ENCODE measurements at places on chromosomes 5 and 9.

DNA sequence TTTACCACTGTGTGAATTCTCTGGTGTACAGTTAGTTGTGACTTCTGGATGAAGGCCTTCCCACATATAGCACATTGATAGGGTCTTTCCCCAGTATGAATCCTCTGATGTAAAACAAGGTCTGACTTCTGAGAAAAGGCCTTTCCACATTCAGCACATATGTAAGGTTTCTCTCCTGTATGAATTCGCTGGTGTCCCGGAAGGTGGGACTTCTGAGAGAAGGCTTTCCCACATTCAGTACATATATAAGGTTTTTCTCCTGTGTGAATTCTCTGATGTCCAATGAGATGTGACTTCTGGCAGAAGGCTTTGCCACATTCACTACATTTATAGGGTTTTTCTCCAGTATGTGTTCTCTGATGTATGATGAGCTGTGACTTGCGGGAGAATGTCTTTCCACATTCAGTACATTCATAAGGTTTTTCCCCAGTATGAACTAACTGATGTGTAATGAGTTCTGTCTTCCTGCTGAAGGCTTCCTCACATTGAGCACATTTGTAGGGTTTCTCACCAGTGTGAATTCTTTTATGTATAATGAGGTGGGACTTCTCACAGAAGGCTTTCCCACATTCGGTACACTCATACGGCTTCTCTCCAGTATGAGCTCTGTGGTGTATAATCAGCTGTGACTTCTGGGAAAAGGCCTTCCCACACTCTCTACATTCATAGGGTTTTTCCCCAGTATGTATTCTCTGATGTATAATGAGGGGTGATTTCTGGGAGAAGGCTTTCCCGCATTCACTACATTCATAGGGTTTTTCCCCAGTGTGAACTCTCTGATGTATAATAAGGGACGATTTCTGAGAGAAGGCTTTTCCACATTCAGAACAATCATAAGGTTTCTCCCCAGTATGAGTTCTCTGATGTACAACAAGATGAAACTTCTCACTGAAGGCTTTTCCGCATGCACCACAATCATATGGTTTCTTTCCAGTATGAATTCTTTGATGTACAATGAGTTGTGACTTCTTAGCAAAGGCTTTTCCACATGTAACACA, 9.1 kb downstream of the ZNF300 start:
- no peak for DNase-seq

GRCh38 chr5:142056816-142057696, 44.2 kb upstream of the GNPDA1 start:
- no peak for DNase-seq

GRCh38 chr5:131305138-131305689, 41.4 kb downstream of the CDC42SE2 start:
- no peak for DNase-seq

DNA sequence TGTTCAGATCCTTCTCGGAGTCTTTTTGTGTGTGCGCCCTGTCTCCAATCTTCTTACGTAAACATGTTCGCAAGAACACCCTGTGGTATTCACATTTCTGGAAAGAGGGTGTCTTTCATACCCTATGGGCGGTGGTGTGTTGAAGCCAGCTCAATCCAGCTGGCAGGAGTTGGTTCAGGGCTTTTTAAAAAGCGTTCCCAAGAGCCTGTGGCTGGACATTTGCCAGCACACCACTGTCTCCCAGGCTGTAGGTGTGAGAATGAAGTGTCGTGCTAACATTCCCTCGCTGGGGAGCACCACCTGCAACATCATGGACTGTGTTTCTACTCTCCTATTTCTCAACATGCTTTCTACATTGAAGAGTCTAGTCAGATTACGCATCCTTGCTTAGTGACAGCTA, 51.7 kb downstream of the S1PR3 start:
- no peak for DNase-seq

DNA sequence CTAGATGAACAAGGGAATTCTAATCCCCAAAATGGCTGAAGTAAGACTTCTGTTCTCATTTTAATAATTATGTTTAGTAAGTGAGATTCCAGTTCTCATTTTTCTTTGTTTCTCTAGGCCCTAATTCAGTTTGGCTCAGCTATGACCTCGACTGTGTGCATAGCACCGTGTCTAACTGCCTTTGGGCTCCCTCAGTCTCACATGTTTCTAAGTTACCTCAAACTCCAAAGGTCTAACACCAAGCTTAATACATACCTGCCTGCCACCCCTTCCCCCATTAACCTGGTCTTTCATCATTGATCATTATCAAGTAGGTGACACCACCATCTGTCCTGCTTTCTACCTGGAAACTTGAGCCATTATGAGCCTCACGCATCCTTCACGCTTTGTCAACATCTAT, 273.2 kb downstream of the SAXO1 start:
- DNase-seq: no peak

- no peak for DNase-seq
Observed at GRCh38 chr9:36897019-36897418, 137.0 kb downstream of the PAX5 start.

- no peak for DNase-seq
Observed at GRCh38 chr5:58406394-58406793, 53.5 kb downstream of the PLK2 start.

GRCh38 chr5:131795879-131796792, 681 bp downstream of the FNIP1 start:
- DNase-seq: no peak

DNA sequence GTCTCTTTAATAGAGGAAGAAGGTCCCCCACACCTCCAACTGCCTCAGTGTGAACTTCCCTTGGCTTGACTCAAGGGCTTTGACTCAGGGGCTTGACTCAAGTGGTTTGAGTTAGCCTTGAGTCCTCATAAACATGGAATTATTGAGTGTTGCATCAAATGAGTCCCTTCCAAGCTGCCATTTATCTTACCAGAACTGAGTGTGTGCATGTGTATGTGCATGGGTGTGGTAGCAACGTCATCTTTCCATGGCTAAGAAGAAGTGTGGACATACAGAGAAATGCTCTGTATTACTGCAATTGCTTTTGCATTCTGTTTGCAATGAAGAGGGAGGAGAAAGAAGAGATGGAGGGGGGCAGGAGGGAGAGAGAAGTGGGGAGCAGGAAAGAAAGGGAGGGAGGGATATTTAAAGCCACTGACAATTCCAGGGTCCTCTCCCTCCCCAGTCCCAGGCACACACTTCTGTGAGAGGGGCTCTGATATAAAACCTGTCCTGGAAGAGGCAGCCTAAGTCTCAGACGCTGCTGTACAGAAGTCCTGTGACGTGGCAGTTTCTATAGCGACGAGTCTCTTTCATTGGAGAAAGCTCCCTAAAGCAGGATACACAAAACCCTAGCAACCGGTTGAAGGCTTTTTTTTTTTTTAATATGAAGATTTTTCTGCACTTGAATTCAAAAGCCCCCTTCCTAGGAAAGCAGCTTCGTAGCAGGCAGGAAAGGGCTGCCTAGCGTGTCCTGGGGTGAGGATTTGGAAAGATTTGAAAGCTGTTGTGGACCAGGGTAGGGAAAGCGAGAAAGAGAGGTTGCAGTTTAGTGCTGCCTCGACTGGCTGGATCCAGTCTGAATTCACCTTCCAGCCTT, 93.3 kb upstream of the MAP1B start:
- no peak for DNase-seq

DNA sequence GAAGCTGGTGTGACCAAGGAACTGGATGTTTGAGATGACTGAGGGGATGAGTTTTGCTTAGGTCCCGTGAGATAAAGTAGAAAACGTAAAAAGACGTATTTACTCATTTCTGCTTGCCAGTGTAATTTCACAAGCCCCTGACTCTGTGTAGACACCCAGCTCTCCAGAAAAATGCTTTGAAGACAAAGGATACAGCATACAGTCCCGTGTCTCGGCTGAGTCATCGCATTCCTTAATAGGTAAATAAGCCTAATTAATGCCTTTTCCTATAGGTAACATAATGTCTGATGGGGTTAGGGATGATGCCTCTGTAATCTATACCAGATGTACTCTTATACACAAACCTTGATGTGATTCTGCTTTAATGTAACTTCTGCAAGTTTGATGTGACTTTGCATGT, 20.2 kb downstream of the S100Z start:
- DNase-seq: no peak

DNA sequence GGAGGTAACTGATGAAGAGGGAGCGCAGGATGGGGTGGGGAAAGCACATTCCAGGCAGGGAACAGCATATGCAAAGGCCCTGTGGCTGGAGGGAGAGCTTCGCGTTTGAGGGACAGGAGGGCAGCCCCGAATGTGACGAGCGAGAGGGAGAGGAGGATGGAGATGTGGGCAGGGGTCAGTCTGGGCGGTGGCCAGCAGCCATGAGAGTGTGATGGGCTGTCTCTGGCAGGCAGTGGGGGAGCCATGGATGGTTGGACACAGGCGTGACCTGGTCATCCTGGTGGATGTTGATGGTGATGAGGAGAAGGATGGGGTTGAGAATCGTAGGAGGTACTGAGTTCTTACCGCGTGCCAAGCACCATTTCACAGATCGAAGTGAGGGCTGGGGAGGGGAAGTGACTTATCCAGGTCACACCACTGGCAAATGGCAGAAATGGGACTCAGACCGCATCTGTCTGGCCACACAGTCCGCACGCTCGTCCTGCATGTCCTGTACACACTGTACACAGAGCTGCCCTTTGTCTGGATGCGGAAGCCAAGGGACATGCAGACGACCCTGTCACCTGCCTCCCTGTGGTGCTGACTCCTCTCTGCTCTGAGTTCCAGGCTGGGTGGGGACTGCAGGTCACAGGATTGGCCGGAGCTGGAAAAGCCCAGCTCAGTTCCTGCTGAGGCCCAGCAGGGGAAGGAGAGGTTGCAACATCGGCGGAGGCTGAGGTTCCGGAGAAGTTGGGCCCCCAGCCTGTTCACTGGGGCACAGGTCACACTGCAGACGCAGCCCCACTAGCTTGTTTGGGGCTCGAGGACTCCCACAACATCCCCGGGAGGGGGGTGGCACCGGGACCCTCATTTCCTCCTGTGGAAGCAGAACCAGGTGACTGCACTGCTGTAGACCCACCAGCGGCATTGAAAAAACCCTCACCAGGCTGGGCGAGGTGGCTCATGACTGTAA, 165.6 kb upstream of the IER5L start:
- DNase-seq: no peak

- DNase-seq: no peak
Observed at GRCh38 chr5:126016256-126016655, 407.0 kb upstream of the GRAMD2B start.

GRCh38 chr9:134223591-134224122, 59.3 kb upstream of the RNU6ATAC start:
- no peak for DNase-seq

GRCh38 chr5:177361418-177362291, 3.9 kb downstream of the RGS14 start:
- no peak for DNase-seq

DNA sequence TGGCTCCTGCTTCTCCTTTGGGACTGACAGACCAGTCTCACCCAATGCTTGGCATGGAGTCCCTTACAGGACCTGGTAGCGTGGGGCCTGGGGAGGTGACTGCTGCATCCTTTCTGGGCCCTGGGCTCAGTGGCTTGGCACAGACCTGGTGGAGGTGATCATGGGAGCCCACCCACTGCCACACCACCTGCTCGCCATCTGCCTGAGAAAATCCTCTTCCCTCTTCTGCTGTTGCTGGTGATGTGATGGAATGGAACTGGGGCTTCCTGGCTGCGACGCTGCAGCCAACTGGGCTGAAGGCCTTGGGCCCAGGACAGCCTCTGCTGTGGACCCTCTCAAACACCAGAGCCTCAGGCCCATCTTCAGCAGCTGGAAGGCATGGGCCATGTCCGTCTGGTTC, 122.5 kb upstream of the PANK3 start:
- DNase-seq: no peak

GRCh38 chr5:172837640-172838039, 3.6 kb downstream of the ERGIC1 start:
- DNase-seq: no peak

GRCh38 chr9:8905731-8906130, 1106.2 kb upstream of the DMAC1 start:
- no peak for DNase-seq

GRCh38 chr5:93611976-93612854, 29.2 kb downstream of the NR2F1 start:
- no peak for DNase-seq

DNA sequence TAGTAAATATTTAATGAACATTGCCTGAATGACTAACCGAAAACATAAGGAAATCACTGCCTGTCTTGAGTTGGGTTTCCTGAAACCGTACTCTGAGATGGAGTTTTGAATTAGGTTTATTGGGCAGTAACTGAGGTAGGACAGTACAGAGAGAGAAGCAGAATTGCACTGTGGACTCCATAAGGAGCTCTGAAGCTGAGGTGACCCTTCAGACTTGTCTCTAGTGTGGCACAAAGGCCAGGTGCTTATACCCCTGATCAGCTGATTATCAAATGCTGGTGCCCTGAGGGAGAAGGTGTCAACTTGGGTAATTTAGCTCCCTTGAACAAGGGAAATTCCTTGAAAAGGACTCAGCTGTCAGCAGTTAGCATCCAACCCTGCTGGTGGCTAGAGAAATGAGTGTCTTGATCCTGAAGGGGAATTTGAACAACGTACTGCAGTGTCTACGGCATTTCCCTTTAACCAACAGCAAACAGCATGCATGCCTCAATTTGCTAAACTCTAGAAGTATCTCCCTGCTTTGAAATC, 135.0 kb upstream of the SMARCA2 start:
- no peak for DNase-seq

DNA sequence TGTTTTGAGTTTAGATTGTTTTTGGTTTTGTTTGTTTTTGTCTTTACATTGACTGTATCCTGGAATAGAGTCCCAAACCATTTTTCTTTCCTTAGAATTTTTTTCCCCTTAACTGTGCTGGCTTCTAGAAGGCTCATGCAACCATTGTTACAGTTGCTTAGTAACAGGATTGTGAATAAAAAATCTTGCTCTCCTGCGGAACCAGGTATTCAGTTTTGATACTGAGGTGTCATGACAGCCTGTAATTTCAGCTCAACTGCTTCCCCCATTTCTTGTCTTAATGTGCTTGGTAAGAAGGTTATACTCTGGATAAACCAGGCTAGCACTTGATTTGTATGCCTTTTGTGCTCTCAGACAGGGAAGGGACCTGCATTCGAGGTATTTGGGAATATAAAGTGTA, 42.1 kb downstream of the FOCAD start:
- no peak for DNase-seq

DNA sequence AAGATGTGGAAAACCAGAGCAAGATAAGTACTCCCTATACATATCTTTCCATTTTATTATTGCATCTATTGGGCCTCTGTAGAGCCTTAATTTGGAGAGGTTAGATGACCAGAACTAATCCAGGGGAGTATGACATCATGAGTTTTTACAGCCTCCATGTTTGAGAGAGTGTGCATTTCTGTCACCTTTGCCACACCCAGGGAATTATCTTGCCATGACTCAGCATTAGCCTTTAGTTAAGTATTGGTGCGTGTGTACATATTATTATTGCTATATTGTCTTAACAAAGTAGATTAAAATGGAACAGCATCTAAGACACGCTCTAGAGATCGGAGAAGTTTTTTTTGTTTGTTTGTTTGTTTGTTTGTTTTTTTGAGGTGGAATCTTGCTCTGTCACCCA, 27.6 kb downstream of the DIMT1 start:
- DNase-seq: no peak

- no peak for DNase-seq
Observed at GRCh38 chr5:135930029-135930948, 24.5 kb downstream of the LECT2 start.

- DNase-seq: no peak
Observed at GRCh38 chr5:157778121-157778805, 34.8 kb downstream of the LSM11 start.
